ENCODE measurements at places on chromosomes 12 and 14.

DNA sequence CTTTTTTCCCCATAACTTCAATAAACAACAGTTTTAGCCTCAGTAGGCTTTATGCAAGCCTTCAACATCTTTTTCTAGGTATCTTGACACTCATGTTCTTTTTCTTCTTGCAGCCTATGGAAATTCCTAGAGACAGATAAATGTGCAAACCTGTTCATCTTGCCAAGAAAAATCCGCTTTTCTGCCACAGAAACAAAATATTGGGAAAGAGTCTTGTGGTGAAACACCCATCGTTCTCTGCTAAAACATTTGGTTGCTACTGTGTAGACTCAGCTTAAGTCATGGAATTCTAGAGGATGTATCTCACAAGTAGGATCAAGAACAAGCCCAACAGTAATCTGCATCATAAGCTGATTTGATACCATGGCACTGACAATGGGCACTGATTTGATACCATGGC lies 295.9 kb downstream of the ZFP36L1 start:
- DNase-seq = peak; percentile 78

DNA sequence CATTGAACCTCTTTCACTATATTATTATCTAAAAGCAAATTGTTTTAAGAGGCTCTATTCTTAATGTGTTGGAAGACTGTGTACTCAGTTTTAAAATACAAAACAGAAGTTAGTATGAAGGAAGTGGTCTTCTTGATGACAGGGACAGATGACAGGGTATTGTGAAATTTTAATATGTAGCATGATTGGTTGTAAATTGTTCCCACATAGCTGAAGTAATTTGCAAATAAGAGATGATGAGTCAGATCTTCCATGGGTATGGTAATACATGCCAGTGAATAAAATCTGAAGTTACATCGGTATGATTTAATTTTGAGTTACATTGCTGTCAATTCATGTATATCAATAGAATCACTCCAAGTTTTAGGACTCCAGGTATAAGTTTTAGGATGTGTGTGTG lies 454.8 kb downstream of the AEBP2 start:
- peak; percentile 63 for DNase-seq

GRCh38 chr14:83583201-83583600 lies 1946.7 kb upstream of the FLRT2 start:
- DNase-seq = no peak

- DNase-seq = no peak
Observed at GRCh38 chr14:72554994-72555608, 338.8 kb downstream of the DPF3 start.

DNA sequence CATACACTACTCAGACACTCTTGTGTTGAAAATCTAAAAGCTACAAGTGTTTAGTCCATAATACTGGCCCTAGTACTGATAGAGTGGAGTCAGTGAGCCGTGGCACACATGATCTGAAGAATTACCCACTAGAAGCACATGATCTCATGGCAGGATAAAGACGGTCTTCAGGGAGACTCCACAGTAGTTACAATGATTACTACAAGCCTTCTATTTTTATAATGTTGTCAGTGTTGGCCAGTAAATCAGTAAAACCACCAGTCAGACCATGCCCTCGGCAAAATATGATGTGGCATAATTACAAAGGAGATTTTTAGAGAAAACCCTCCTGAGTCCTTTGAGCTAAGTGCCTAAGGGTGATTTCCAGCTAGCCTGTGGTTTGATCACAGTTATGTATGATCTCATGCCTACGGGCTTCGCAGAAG lies 114.9 kb downstream of the PDZRN4 start:
- DNase-seq = no peak

DNA sequence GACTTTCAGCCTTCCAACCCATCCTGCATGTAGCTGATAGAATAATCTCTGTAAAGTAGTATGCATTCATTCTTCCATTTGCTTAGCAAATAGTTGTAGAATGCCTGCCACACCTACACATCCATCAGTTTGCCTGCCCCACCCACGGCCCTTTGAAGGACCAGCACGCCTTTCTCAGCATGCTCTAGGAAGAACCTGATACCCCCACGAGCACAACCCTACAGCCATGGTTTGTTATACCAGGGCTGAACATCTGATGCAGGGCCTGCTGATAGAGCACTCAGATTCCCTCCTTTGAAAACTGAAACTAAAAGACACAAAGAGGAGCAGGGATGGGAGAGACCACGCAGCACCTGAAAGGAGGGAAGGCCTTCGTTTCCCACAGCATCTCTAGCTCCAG lies 205.1 kb downstream of the ANO2 start:
- no peak for DNase-seq

DNA sequence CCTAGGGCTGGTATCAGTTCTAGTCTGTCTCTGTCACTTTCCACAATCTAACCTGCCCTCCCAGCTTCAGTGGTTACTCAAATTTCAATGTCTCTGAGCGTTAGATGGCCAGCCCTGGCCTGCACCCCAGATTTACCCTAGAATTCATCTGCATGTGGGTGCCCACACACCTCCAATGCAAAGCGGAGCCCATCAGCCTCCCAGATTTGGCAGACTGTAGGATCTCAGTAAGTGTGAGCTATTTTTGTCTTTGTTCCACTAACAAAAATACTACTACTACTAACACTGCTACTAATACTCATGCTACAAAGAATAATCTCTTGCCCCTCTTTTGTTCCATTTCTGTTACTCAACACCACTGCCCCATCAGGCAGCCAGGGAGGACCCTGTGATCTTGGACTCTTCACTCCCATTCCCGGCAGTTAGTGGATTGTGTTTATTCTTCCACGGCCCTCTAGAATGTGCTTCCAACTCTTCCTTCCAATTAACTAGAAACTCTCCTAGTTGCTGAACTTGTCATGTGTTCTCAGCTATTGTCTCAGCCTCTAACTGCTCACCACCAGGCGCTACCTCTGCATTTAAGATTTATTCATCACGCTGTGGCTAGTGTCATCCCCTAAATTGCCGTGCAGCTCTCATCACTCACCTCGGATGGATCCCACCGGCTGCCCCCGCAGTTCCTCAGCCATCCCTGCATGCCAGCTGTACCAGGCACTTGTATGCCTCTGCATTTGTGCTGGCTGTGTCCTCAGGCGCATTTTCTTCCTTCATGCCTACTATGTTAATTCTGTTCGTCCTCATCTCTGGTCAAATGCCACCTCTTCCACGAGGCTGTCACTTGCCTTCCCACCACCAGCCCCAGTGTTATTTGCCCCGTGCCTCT lies 150.6 kb upstream of the HIF1A start:
- no peak for DNase-seq

- DNase-seq = peak; percentile 62
Observed at GRCh38 chr12:95815632-95816212, 25.2 kb upstream of the NTN4 start.

GRCh38 chr12:123912415-123913380 lies 59.9 kb downstream of the CCDC92 start:
- DNase-seq = peak; percentile 11

GRCh38 chr12:118355843-118356242 lies 16.9 kb downstream of the TAOK3 start:
- no peak for DNase-seq

DNA sequence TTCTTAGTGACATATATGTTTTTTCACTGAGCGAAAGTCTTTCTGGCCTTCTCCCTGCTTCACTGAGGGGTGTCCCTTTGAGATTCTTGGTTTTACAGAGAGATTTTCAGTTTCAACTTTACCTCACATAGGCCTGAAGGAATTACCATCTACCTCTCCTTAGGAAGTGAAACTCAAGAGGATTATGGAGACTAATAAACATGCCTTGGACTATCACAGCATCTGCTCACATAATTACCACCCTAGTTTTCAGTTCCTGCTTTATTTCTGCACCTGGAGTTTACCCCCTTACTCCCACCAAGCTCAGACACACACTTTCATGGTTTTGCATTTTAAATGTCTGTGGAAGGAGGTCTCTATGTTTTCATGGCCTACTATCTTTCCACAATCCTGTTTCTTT lies 118.3 kb upstream of the SCAF11 start:
- DNase-seq = no peak

- no peak for DNase-seq
Observed at GRCh38 chr12:65205886-65206285, 36.5 kb downstream of the LEMD3 start.

- DNase-seq = no peak
Observed at GRCh38 chr12:18794000-18794399, 56.1 kb downstream of the CAPZA3 start.

DNA sequence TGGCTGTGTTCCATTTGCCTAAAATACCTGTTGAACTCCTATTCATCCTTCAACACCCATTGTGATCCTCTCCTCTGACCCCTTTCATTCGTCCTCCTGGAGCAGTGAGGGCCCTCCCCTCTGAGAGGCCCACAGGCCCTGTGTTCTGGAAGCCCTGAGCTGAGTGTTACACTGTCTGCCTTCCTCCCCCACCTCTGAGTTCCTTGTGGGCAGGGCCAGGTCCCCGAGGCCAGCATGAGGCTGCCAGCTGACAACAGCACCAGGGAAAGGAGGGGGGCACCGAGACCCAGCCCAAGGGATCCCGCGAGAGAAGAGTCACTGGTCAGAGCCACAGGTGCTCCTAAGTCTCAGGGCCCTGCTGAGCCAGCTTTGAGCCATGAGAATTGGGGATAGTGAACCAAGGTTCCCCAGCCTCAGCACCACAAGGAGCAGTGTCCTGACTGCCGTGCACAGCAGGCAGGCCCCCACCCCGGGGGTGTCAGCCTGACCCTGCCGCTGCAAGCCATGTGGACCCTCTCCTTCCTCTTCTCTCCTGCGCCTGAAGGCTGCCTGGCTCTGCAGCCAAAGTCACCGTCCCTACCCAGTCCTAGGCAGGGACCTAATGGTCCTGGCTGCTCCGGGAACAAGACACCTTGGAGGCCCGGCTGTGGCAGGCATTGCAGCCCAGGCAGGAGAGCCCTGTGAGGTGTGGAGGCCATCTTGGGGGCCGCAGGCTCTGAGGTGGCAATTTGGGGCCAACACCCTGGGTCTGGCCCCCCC lies 52.5 kb downstream of the BEGAIN start:
- no peak for DNase-seq

DNA sequence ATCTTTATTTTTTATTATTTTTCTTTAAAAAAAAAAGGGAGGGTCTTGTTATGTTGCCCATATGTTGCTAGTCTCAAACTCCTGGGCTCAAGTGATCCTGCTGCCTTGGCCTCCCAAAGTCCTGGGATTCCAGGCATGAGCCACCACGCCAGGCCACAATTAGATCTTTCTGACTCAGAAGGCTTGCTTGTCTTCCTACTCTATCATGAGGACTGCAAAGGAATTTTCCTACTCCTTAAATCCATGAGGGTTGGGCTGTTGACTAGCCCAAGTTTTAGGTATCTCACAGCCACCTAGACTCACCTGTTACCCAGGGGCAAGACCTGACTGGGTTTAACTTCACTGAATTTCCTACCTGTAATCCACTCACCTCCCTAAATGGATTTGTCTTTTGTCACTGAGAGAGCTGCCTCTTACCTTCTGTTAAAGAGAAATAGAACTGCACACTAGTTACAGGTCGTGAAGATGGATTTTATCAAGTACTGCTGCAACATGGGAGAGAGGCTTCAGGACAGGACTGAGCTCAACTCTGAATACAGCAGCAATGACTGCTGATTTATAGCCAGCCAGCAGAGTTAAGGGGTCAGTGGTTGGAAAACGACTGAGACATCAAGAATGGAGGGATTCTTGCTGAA lies 72.3 kb downstream of the B4GALNT3 start:
- no peak for DNase-seq

- no peak for DNase-seq
Observed at GRCh38 chr14:100861188-100861936, 35.4 kb downstream of the MEG3 start.

- DNase-seq = no peak
Observed at GRCh38 chr14:64064447-64064846, 211.6 kb downstream of the SYNE2 start.

GRCh38 chr12:15928346-15928745 lies 17.2 kb downstream of the DERA start:
- DNase-seq = peak; percentile 78

- no peak for DNase-seq
Observed at GRCh38 chr12:95870897-95871296, 12.1 kb downstream of the SNRPF start.

GRCh38 chr14:101044741-101045140 lies 141.2 kb upstream of the RTL1 start:
- no peak for DNase-seq

DNA sequence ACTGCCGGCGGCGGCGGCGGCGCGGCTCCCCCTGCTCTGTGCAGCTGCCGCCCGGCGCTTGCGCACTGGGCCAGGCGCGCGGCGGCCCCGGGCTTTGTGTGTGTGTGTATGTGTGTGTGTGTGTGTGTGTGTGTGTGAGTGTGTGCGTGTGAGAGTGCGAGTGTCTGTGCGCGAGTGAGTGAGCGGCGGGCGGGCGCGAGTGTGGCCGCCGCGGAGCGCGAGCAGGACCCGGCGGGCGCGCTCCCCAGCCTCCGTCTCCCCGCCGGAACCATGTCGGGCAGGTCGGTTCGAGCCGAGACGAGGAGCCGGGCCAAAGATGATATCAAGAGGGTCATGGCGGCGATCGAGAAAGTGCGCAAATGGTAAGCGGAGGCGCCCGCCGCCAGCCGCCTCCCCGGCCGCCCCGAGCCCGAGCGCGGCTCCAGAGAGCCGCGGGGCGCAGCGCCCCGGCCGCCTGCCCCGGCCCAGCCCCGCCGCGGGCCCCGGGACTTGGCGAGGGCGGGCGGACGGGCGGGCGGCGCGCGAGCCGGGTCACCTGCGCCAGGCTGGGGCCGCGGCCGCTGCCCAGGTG lies at the start of gene BCL7A:
Gene BCL7A (plus strand): TSS at position 63 of the 571 bp plus-strand sequence. CDS start 208 bp downstream, at position 271.
- DNase-seq = peak; percentile 81

GRCh38 chr14:100733152-100733850 lies 6.6 kb downstream of the DLK1 start:
- no peak for DNase-seq

DNA sequence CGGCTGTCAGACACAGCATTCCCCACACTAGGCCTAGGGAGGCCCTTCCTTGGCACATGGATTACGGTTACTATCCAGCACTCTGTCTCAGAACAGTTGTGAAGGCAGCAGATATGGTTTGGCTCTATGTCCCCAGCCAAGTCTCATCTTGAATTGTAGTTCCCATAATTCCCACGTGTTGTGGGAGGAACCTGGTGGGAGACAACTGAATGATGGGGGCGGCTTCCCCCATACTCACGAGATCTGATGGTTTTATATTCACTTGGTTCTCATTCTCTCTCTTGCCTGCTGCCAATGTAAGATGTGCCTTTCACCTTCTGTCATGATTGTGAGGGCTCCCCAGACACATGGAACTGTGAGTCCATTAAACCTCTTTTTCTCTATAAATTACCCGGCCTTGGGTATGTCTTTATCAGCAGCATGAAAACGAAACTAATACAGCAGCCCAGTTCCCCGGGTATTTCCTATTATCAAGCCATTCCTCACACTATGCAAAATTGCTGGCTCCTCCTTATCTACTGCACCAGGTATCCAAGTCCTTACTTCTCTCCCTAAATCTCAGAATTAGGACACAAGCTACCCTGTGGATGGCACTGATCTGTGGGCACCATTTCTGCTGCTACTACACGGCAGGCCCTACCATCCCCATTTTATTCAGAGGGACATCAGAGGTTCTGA lies 33.3 kb downstream of the NT5DC3 start:
- no peak for DNase-seq

- DNase-seq = no peak
Observed at GRCh38 chr12:109773384-109774011, 59.7 kb downstream of the TRPV4 start.

GRCh38 chr14:75458305-75458704 lies 30.5 kb downstream of the JDP2 start:
- no peak for DNase-seq

All from fibroblast of pulmonary artery (primary cell).